AG08396 (cell line): ENCODE measurements at places on chromosomes 2 and 18.

DNA sequence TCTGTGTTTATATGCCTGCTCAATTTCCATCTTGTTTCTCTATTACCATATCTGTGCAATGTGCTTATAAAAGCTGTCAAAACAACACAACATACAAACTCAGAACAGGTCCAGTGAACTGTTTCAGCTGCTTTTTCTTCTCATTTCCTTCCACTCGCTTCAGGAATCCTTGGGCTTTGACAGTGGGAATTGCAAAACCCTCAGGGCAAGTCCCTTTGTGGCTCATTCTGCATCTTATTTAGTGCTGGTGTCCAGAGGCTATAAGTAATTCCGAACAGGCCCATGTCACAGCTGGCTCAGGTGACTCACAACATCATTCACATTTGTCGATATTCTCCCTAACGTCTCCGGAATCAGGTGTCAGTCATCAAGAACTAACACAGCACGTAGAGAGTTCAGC lies 309.9 kb upstream of the ZNF521 start:
- no peak for DNase-seq

GRCh38 chr18:48667276-48668254 lies 128.7 kb downstream of the CTIF start:
- no peak for DNase-seq

- DNase-seq, result no peak
Measured at GRCh38 chr18:41418598-41418997, 536.4 kb upstream of the PIK3C3 start.

- DNase-seq, result no peak
Measured at GRCh38 chr2:165863810-165864261, 69.8 kb upstream of the GALNT3 start.

DNA sequence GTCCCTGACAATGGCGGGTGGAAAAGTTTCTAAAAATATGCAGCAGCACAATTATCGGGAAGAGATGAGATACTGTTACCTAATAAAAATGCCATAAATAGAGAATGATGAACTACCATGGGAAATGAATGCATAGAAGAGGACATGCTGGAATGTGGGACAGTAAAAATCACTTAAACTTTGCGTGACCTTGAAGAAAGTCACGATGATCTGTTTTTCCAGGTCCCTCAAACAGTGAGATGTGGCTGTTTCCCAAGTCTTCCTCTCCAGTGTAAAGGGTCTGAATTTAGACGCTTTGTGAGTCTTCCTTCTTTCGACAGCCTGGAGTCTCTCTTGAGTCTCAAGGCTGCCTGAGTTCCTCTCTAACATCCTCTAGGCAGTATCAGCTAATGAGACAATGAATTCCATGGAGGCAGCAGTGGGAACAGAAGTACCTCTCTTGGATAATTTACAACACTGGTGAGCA lies 1.4 kb downstream of the CLUL1 start:
- no peak for DNase-seq

GRCh38 chr2:120735746-120736170 lies at the start of gene GLI2:
Gene GLI2, plus strand, starts transcription at chr2:120735868. Its CDS starts 61,453 bp downstream, at chr2:120797321.
- peak; percentile 91 for DNase-seq

DNA sequence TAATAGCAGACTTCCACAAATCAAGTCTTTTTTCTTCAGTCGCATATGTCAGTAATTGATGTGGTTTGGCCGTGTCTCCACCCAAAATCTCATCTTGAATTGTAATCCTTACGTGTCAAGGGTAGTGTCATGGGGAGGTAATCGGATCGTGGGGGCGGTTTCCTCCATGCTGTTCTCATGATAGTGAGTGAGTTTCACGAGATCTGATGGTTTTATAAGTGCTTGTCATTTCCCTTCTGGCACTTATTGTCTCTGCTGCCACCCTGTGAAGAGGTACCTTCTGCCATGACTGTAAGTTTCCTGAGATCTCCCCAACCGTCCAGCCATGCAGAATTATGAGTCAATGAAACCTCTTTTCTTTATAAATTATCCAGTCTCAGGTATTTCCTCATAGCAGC lies 478.8 kb downstream of the PTPRM start:
- DNase-seq, result no peak

DNA sequence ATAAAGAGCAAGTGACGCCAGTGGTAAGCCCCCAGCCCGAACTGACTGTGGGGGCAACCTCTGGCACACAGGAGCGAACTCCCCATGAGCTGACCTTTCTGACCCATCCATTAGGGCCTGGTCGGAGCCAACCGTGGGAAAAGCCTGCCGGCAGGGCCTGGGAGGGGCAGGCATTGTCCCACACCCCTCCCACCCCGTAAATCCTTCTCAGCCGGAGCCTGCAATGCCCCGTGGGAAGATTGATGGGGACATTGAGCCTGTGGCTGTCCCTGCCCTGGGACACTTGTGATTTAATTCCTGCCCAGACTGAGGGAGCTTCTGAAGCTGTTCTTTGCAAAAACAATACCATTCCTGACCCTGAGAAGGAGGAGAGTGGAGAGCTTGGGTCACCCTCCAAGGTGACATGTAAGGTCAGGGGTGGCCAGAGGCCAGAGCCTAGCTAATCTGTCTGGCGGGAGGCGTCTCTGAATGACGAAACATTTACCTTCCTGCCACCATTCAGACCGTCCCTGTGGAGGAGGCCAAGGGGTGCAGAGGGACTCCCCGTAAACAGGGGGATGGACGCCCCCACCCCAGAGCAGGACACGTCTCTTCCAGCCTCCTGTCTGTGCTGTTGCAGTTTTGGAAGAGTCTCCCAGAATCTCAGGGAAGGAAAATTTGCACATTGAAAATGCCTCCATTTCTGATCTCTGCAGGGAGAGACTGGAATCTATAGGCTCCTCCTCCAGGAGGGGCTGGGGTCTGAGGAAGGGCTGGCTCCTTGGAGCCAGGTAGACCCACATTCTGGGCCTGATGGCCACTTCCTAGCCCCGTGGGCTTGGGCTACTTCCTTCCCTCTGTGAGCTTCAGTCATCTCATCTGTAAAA lies 51.2 kb upstream of the HS6ST1 start:
- DNase-seq, result no peak

DNA sequence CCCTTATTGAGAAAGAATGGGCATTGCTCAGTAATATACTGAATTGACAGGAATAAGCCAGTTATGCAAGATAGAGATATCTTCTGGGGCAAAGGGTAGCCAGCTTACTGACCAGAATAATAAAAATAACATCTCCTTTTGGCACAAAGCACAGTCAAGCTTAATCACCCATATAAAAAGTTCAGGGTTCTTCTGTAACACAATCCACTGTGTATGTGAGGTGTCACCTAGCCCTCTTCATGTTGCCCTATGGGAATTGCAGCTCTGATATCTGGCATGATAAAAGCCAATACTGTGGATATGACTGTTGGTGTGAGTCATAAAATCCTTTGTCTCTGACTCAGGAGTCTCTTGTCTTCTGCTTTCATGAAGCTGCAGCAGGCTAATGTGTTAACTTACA lies 90.8 kb downstream of the DSEL start:
- peak; percentile 69 for DNase-seq

GRCh38 chr2:204312105-204312504 lies 233.2 kb upstream of the PARD3B start:
- no peak for DNase-seq

GRCh38 chr2:3728104-3729054 lies 25.0 kb downstream of the DCDC2C start:
- DNase-seq, result peak; percentile 51

GRCh38 chr2:170122883-170123547 lies 54.9 kb upstream of the MYO3B start:
- DNase-seq, result peak; percentile 31

DNA sequence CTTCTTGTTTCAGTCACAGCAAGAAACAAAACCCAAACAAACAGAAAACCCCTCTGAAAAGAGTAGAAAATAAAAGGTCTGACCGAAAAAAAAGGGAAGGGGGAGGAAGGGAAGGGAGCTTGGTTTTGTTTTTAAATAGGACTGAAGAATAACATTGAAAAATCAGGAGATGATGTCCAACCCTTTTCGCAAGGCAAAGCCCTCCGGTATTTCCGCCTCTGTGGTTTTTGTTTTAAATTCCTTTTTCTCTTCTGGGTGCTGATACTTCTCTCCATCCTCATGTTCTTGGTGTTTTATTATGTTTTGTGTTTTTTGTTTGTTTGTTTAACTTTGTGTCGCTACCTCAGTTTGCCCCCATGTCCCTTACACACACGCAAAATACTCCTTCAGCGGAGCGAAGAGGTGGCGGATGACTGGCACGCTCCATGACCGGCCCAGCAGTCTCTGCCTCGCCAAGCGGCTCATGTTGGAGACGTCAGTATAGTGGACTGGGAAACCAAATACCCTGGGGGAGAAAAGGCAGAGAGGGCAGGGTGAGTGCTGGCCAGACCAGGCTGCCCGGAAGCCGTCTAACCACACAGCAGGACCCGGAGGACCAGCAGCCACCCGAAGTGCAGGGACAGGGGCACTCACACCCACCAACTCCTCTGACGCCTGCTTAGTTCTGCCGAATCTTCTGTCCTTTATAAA lies 65.7 kb upstream of the POMC start:
- no peak for DNase-seq

- DNase-seq, result no peak
Measured at GRCh38 chr2:47720559-47720958, 62.4 kb upstream of the MSH6 start.

DNA sequence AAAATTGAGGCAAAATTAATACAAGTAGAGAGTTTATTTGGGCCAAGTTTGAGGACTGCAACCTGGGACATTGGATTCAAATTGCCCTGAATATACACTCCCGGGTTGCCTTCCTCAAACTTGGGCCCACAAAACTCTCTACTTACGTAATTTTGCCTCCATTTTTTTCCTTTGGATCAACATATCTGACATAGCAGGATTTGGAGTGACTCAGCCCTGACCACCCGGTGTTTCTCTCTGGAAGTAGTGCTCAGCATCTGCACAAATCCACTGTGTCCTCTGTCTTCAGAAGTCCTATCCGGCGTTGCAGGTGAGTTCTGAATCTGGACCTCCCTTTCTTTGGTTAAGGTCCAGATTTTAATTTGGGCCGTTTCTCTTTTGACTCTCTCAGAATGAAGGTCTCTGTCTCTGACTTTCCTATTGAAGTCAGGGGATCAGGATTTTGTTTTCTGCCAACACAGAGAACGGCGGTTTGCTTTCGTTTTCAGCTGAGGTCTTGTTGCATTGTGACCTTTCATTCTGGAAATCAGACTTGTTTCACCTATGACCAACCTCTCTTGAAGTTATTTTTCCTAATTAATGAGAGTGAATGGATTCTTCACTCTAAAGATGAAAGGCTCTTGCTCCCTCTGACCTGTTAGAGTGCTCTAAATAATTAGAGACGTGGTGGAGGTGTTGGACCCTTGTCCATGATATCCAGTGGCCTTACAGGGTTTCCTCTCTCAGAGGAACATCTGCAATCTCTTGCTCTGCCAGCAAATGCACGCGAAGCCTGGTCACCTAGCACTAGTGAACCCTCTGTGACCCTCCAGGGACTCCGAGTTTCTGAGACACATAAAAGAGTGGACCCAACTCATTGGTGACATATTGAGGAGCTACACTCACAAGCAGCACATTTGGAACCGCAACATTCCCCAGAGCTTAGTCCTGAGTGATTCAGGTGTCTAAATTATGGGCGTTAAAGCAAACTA lies 13.6 kb downstream of the TCF23 start:
- DNase-seq, result peak; percentile 47

- DNase-seq, result no peak
Measured at GRCh38 chr2:33619028-33619427, 19.9 kb upstream of the FAM98A start.

GRCh38 chr18:51137891-51138290 lies 59.6 kb downstream of the MEX3C start:
- DNase-seq, result no peak

DNA sequence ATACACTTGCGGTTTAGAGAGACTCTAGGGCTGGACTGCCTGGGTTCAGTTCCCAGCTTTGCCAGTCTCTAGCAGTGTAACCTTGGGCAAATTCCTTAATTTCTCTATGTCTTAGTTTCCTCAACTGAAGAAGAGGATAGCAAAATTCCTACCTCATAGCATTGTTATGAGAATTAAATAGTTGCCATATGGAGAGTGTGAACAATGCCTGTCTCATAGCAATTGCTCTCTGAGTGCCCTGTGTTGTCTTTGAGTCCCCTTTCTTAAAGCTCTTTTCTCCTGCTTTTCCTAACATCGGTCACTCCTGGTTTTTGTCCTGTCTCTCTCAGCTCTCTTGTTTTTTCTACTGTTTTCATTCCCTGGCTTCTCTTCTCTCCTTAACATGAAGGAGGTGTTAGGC lies 116.8 kb upstream of the ALPP start:
- DNase-seq, result no peak

DNA sequence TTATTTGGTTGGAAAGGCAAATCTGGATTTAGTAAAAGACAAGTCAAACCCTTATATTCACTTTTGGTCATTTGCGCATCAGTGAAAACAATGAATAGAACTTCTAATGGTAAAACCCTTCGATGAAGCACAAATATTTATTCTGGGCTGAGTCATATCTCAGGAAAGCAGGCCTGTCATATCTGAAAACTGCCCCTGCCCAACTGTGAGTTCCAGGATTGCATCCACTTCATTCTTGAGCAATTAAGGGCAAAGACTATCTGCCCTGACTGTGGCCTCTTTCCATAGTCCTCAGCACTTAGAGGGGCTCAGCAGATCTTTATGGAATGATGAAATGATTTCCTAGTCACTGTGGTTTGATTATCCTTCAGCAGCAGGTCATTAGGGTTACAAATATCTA lies 795.2 kb upstream of the ID2 start:
- DNase-seq, result peak; percentile 17

DNA sequence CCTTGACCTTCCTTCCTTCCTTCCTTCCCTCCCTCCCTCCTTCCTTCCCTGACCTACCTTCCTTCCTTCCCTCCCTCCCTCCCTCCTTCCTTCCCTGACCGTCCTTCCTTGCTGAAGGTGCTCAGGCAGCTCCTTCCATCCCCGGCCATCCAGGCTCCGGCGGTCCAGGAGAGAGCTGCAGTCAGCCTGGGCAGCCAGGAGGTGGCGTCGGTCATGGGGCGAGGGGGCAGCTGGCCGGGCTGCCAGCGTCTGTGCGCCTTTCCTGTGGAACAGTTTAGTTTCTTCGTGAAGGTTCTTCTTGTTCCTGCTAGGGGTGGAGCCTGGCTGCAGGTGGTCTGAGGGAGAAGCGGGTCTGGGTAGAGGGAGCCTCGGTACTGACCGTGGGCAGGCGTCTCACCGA lies 15.7 kb downstream of the GPR35 start:
- DNase-seq, result peak; percentile 86

GRCh38 chr18:55265984-55266383 lies 306.7 kb upstream of the CCDC68 start:
- no peak for DNase-seq

GRCh38 chr2:152504618-152505017 lies 169.6 kb downstream of the FMNL2 start:
- DNase-seq, result no peak

DNA sequence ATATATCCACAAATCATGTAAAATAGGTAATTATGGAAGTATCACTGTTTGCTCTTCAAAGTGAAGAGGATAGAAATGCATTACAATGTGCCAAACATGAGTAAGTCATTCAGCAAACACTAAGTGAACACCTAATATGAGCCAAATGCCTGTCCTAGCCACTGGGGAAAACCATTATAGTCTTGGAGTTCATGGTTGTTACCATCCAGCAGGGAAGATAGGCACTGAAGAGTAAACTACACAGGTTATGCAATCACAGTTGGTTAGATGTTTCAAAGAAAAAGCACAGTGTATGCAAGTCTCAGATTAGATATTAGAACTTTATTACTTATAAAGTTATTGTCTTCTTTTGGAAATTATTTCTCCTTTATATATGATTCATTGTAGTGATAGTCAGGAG lies 3.9 kb upstream of the SERPINB2 start:
- DNase-seq, result no peak
